NCI-H2081 (cell line): ENCODE measurements at places on chromosomes 1 and 21.
A peak's percentile ranks its signal among the peaks of the same experiment; 100 is the strongest.

GRCh38 chr21:24127651-24128050 is 1479.6 kb downstream of the MRPL39 start:
- DNase-seq: no peak

- no peak for DNase-seq
These were observed 471.3 kb downstream of the PLA2G4A start for GRCh38 chr1:187300081-187300480.

DNA sequence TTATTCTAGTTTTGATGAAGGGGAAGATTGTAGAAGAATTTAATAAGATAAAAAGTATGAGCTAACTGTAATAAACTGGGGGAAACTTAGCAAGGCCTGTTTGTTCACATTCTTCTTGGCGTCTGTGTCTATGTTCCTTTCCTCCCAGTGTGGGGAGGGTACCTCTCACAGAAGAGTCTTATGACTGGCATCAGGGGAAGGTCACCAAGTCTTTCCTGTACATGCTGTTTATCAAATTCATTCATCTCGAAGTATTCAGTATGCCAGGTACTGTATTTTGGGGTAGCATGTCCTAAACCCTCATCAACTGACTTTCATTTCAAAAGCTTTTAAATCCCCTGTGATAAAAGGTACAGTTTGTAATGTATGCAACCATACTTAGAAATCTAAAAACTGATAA is 78.4 kb downstream of the HS2ST1 start:
- no peak for DNase-seq

GRCh38 chr1:89566761-89567174 is 42.1 kb downstream of the LRRC8B start:
- no peak for DNase-seq

DNA sequence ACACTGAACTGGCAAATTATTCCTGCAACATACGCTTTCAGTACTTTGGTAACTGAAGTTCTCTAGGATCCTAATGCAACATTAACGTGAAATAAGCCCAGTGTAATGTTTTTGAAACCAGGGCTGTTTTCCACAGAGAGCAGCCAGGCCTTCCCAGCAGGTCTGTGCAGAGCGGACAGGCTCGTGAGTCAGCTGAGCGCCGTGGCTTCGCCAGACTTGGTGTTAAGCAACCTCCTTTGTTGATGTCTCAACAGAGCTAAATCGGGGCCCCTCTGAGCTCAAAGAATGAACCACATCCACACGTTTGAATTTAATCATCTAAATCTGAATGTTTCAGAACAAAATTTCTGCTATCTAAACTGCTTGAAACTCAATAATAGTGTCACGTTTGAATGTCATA is 181.8 kb upstream of the FMN2 start:
- no peak for DNase-seq

GRCh38 chr21:42111811-42112210 is 40.7 kb downstream of the UMODL1 start:
- no peak for DNase-seq

DNA sequence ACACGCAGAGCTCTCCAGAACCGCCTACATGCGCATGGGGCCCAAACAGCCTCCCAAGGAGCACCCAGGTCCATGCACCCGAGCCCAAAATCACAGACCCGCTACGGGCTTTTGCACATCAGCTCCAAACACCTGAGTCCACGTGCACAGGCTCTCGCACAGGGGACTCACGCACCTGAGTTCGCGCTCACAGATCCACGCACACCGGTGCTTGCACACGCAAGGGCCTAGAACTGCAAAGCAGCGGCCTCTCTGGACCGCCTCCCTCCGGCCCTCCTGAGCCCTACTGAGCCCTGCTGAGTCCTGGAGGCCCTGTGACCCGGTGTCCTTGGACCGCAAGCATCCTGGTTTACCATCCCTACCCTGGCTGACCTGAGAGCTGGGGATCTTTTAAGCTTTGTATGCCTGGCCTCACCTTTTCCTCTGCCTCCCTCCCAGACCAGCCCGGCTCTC is 8.3 kb downstream of the OLIG2 start:
- DNase-seq: no peak

DNA sequence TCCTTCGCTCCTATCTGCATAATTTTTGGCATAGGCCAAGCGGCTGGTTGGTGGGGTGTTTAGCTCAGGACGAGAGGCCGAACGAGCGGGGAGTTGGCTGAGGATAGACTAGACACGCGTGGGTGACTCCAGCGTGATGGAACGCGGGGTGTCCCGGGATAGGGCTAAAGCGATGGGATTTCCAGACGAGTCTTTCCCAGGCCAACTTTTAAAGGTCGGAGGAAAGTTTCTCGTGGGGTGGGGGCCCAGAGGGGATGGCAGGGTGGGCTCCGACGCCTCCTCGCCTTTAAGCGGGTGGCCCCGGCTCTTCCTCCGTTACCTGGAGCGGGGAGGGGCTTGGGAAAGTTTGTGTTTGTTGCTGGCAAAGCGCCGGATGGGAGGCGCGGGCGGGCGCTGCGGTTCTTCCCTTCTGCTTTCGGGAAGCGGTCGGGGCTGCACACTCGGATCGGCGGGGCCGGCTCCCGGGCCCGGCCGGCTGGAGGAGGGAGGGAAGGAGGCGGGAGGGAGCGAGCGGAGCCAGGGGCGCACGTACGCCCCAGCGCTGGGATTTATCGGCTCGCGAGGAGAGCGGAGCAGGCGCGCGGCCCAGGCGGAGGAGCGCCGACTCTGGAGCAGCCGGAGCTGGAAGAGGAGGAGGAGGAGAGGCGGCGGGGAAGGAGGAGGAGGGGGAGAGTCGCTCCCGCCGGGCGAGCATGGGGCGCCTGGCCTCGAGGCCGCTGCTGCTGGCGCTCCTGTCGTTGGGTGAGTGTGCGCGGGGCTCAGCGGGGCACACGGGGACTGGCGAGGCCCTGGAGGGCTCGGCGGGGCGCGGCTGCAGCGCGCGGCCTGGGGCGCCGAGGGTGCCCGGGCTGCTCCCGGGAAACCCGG is at the start of gene PTGFRN:
Gene PTGFRN (plus strand): TSS at position 405 of the 867 bp plus-strand sequence. CDS start 288 bp downstream, at position 693.
- peak; percentile 22 for DNase-seq

DNA sequence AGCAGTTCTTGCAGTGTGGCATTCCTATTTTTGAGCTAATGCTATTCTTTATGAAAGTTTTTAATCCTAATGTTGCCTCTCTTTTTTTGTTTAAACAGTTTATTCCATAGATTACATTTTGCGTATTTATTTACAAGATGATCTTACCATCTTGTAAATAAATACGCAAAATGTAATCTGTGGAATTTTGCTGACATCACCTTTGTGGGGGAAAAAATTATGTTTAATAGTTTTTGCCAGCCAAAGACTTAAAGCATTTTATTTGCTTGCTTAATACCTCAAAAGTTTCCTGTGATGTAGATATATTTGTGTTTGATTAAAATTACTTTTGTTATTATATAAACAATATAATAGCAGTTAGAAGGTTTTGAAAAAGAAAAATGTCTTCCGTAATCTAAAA is 15.3 kb downstream of the CDC7 start:
- DNase-seq: no peak

DNA sequence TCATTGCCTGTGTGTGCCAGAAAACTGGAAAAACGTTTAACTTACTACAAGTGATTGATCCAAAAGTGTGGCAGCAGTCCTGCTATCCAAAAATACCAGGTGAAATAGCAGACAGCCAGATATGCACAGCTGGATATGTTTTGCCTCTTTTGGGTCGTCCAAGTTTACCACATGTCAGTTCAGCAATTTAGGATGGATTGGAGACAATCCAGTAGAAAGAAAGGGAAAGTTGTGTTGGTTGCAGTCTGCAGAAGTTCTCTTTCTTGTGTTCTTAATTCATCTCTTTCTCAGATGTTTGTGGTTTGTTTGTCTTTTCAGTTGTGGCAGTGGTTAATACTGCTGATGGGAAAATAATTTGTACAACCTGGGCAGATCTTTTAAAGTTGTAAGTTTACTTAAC is 645.0 kb downstream of the PTPRC start:
- DNase-seq: no peak

DNA sequence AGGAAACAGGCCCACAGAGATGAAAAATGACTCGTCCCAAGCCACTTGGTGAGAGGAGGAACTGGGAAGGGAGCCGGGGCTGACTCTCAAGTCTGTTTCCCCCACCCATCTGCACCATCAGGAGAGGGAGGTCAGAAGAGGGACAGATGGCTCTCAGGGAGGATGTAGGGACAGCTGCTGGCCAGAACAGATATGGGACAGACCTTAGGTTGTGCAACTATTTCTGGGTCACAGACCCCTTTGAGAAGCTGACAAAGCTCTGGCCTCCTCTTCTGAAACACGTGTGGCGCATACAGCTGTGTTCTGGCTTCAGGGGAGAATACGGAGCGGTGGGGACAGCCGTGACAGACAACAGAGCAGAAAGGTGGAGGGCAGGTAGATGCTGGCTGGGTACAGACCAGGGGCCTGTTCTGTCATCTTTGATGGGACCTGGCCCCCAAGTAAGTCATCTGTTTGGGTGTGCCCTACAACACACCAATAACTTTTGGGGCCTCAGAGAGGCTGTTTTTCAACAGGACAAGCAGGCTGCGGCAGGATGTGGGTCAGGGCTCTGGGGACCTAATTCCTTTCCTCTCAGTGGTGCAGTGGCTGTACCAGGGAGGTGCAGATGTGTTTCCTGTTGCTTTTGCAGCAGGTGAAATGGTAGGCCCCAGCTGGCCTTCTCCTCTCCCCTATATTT is 7.3 kb downstream of the SH3BGRL3 start:
- DNase-seq: no peak

- no peak for DNase-seq
These were observed 13.6 kb upstream of the LYPLAL1 start for GRCh38 chr1:219159946-219160645.

GRCh38 chr1:179187735-179188471 is 41.6 kb downstream of the ABL2 start:
- DNase-seq: no peak

DNA sequence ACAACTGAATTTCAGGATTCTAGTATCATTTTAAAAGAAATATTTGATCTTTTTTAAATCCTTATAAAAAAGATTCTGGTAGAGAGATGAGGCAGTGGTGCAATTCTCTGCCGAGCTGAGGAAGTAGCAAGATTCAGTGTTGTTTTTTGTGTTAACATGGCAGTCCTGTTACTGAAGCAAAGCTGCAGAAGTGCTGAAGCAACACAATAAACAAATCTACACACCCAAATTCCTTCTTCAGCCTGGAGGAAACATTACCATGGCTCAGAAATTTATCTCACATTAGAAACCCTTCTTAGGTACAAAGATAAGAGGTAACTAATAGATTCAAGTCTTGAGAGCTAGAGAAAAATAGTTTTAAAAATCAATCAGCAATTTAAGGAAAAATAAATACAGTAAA is 216.0 kb downstream of the DENND1B start:
- no peak for DNase-seq

DNA sequence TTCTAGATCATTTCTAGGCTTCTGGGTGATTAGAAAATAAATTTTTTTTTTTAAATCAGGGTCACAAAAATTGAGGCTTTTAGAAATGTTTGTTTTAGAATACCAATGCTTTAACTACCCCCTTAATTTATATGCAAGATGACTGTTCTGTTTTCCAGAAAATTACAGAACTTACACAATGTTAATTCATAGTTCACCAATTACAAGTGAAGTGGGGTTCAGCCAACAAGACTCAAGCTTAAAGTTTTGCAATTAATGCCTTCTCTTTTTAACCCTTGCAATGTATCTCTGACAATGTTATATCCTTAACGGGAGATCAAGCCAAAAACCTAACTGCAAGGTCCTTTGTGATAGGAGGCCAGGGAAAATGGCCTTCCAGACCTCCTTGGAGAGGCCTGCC is 5.6 kb downstream of the PRELP start:
- no peak for DNase-seq

- DNase-seq: no peak
These were observed 2.1 kb upstream of the WASF2 start for GRCh38 chr1:27491748-27492700.

- no peak for DNase-seq
These were observed 31.1 kb downstream of the GNAI3 start for GRCh38 chr1:109579491-109579890.

GRCh38 chr1:96934282-96934681 is 212.7 kb downstream of the PTBP2 start:
- no peak for DNase-seq

- DNase-seq: peak; percentile 41
These were observed 11.8 kb downstream of the NPHP4 start for GRCh38 chr1:5980314-5981008.

DNA sequence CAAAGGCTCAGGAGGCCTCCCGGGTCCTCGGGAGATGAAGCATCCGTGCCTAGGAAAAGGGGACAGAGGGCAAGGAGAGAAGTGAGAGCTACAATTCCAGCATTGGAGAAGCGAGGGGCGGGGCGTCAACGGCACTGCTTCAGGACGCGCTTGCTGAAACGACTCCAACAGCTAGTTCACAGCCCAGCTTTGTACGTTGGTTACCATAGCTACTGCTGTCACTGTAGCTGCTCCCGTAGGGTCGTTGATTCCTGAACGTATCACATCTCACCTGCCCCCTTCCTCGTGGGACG is 63.1 kb downstream of the TOR1AIP2 start:
- DNase-seq: no peak

DNA sequence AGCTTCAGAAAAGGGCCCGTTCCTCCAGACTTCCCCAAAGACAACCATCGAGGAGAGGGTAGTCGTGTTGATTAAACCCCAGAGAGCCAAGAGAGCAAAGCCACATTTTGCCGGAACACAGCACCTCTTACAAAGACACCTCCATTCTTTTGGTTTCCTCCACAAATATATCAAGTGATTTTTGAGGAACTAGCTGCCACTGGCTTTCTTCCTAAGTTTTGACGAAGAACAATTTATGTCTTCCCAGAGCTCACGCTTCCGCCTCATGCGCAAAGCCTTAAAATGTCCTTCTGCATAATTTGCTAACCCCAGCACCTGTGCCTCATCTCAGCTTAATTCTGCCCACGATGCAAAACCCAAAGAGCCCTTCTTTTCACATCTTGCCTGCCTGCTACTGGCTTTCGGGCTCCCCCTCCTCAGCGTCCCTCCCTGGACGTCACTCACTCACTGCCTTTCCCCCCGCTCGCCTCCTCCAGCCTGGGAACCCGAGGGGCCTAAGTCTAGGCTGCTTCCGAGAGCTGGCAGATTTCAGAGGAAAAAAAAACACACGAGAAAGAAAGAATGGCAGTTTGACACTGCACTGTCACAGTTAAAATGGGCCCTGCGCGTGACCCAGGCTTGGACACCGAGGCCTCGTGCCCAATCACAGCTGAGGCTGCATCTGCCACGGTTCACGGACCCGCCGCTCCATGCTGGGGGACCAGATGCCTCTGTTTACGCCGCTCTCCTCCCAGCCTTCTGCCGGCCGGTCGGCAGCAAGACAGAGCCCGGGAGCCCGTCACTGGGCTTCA is 77.6 kb upstream of the IFNAR2 start:
- DNase-seq: no peak

DNA sequence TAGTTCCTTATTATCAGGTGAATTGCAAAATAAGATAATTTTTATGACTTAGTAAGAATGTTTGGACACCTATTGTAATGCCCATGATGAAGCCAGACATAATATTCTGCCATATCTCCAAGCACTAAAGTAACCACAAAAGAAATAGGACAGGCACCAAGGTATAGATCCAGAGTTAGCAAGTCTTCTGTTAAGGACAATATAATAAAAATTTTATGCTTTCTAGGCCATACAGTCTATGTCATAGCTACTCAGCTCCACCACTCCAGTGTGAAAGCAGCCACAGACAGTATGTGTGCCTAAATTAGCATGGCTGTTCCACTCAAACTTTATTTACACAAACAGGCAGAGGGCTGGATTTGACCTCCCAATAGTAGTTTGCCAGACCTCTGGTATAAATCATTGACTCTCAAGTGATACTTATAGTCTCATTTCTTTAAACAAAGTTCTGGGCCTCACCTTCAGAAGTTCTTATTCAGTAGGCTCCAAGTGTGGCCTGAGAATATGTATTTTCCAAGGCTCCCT is 88.3 kb downstream of the SCMH1 start:
- no peak for DNase-seq
